Esophagus muscularis mucosa (tissue), 4 donors: ENCODE measurements at places on chromosomes 16 and 17. TPM values are rescaled to one million over a fixed set of nuclear protein-coding genes. Genes with fewer than 3 reads are reported as not detected.

The DNAH2 gene
- total RNA-seq = 0.06 TPM

DNA sequence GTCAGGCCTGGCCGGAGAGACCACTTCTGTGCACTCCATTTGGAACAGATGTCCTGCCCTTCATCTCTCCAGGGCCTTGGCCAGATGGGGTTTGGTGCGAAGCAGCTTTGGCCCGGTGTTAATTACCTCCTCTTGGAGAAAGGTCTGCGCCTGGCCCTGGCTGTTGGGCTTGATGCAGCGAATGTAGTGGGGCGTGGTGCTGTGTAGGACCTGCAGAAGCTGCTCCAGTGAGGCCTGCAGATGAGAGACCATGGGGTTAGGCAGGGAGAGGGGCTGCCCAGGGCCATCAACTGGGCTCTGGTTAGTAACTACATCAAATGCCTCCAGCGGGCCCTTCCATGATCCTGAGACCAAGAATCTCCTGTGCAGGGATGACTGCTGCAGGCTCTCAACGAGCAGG lies 18.7 kb downstream of the ZNHIT3 start:
- no peak for DNase-seq

The KRT12 gene
- total RNA-seq = not detected

DNA sequence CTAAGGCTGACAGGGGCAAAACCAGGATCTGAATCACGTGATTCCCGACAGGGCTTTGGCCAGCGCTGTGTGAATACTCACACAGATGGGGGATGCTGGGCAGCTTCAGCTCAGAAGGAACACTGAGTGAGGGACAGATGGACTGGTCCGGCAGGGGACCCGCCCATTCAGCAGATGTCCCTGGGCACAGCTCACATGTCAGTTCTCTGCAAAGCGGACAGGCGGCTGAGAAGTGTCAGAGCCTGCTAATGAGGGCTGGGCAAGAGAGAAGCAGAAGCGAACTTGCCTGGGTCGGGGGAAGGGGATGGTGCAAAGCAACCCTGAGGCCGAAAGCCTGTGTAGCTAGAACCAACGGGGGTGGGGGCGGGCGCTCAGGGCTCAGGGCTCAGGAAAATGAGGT lies 11.9 kb upstream of the GLIS2 start:
- no peak for DNase-seq

- no peak for DNase-seq
Measured at GRCh38 chr17:75827308-75828075, 16.7 kb downstream of the UNC13D start.

The RAB11FIP4 gene
- 2.3 TPM for total RNA-seq

- DNase-seq = no peak
Measured at GRCh38 chr16:2830355-2830695, 222 bp downstream of the ZG16B start.

The TPPP3 gene
- 38.2 TPM for total RNA-seq

The GUCY2D gene
- total RNA-seq = not detected

The PITPNM3 gene
- total RNA-seq = 93.2 TPM

DNA sequence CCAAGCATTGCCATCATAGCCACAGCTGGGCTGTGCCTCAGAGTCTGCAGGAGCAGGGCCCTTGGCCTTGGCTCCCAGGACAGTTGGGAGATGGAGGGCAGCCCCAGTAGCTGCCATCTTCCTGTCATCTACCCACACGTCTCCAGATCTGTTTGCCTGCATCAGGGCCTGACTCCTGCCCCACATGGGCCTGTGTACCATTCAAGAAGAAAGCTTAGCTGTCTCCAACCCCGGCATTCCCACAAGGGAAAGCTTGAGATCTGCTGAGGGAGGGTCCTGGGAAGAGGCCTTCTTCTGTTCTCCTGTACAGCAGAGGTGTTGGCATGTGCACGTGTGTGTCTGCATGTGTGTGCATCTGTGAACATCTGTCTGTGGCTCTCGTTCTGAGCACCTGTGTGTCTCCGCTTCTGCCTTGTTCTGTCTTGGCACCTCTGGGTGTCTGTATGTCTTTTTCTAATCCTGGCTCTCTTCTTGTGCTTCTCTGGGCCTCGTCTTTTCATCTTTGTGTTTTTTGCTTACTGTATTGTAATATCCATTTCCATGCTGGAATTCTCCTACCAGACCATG lies 122.2 kb downstream of the MRM1 start:
- DNase-seq = no peak

The HSBP1 gene
- total RNA-seq = 12.0 TPM

GRCh38 chr16:736936-737481 lies 3.8 kb downstream of the CIAO3 start:
- DNase-seq = no peak

- no peak for DNase-seq
Measured at GRCh38 chr16:926715-927114, 44.1 kb downstream of the LMF1 start.

The KRTAP4-4 gene
- not detected for total RNA-seq

The TUBD1 gene
- total RNA-seq = 10.4 TPM

DNA sequence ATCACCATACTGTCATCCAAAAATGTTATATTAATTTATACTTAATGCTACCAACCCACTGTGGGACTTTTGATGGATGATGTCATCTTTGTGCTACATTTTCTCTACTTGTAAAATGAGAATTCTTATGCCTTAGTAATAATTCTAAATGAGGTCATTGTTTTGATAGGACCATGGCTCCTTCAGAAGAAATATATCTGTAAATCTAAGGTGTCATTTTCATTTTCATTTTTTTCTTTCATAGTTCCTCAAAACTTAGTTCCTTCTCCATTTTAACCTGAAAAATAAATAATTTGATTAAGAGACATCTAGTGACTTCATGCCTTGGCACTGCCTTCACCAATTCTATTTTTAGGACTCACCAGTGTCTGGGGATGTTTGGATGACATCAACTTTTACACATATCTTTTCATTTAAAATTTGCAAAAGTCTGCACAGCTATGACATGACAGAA lies 48.7 kb downstream of the GPRC5B start:
- DNase-seq = no peak

The CCNF gene
- 1.2 TPM for total RNA-seq

The NLRC3 gene
- total RNA-seq = 0.91 TPM

DNA sequence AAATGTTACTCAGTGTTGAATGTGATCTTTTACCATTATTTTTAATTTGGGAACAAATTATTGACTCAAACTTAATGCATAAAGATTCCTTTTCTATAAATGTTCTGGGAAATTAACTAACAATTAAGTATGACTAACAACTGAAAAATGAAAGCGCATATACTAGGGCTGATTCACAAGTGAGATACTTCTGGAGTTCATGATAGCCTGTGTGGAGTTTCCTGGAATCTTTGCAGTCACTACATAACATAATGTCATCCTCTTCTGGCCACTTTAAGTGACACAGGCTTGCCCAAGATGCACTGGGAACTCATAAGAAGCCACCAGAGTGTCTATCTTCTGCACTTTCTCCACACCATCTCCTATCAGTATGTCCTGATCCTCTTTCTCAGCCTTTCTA lies 450.3 kb upstream of the CDH11 start:
- no peak for DNase-seq

DNA sequence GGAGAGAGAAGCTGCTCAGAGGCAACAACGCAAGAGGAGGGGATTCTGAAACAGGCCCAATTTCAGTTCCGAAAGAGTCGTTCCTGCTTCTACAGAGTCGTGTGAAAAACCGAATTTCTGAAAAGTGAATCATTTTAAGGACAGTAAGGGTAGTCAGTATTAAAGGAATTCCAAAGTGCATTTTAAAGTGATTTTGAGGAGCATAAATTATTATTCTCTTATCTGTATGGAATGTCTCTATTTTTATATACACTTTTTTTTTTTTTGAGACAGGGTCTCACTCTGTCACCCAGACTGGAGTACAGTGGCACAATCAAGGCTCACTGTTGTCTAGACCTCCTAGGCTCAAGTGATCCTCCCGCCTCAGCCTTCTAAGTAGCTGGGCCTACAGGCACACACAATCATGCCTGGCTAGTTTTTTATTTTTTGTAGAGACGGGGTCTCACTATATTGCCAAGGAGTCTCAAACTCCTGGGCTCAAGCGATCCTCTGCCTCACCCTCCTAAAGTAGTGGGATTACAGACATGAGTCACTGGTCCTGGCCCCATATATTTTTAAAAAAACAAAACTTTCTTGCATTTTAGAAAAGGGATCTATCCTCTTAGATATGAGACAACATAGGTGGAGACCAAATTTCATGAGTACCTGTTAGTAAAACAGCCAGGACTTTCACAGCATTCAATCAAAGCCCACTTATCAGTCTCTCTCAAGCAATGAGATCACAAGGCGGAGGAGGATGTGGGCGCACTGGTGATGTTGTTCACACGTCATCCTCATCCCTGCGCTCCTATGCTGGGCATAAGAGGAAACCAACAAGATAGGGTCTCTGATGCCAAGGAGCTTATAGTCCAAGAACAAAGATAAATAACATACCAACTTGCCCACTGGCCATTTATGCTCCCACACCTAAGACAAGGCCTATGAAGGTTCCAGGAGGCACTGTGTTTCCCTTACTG lies 53.2 kb downstream of the SMG6 start:
- no peak for DNase-seq

GRCh38 chr16:2528161-2529060 lies 2.8 kb downstream of the CEMP1 start:
- no peak for DNase-seq

GRCh38 chr17:74547736-74548135 lies 1.8 kb upstream of the CD300C start:
- no peak for DNase-seq

DNA sequence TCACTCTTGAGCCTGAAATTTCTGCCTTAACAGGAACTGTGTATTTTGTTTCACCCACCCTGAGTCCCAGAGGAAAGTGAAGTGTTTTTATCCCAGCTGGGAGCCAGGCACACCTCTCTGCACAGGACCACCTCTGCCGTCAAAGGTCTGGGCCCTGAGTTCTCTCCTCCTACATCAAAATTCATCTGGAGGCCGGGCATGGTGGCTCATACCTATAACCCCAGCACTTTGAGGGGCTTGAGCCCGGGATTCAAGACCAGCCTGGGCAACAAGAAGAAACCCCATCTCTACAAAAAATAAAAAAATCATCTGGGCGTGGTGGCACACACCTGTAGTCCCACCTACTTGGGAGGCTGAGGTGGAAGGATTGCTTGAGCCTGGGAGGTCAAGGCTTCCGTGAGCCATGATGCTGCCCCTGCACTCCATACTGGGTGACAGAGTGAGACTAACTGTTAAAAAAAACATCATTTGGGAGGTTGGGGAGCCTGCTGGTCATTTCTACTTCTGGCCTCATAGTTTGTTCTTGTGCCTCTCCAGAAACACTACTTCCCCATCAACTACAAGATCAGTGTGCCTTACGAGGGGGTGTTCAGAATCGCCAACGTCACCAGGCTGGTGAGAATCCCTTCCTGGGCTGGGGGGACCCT lies 9.8 kb downstream of the IL34 start:
- DNase-seq = no peak

DNA sequence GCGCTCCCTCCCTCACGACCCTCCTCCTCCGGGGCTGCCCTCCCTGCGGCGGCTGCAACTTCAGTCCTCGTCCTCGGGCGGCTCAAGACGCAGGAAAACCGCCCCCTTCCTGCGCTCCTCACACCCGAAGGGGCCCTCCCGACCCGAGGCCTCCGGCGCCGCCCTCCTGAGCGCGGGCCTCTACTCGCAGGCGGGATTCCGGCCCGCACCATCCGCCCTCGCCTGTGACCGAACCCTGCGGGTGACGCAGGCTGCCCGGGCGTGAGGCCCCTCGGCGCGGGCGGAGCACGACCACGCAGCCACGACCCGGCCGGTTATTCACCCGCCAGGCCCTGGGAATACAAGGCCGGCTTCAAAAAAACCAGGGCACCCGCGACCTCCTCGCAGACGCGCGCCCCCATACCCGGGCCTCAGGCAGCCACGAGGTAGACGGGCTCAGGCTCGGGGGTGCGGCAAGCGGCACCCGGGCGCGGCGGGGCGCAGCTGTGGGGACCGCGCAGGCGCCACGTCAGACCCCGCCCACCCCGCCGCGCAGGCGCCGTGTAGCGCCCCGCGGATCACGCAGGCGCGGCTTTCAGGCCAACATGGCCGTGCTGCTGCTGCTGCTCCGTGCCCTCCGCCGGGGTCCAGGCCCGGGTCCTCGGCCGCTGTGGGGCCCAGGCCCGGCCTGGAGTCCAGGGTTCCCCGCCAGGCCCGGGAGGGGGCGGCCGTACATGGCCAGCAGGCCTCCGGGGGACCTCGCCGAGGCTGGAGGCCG lies at the start of gene SPG7:
SPG7 (plus strand) TSS at position 570 of the 757 bp plus-strand sequence; CDS start at position 585, 15 bp downstream.
- peak; percentile 95 for DNase-seq

DNA sequence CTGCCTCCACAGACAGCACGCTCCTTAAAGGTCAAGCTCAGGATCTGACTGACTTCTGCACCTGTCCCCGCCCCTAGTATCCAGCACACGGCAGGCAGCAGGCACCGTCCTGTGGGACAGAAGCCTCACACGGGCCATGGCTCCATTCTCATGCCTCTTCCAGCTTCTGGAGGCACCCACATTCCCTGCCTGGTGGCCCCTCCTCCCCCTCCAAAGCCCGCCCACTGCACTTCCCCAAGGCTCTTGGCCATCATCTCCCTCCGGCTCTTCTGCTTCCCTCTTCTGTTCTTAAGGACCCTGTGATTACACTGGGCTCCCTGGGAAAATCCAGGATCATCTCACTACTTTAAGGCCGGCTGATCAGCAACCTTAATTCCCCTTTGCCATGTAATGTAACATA lies 3.5 kb downstream of the CANT1 start:
- no peak for DNase-seq

GRCh38 chr16:88549671-88550245 lies 20.4 kb upstream of the ZC3H18 start:
- DNase-seq = no peak

The MYCBPAP gene
- total RNA-seq = 1.2 TPM

- no peak for DNase-seq
Measured at GRCh38 chr16:3095869-3096268, 3.2 kb downstream of the ZSCAN10 start.

The TBX4 gene
- total RNA-seq = not detected

DNA sequence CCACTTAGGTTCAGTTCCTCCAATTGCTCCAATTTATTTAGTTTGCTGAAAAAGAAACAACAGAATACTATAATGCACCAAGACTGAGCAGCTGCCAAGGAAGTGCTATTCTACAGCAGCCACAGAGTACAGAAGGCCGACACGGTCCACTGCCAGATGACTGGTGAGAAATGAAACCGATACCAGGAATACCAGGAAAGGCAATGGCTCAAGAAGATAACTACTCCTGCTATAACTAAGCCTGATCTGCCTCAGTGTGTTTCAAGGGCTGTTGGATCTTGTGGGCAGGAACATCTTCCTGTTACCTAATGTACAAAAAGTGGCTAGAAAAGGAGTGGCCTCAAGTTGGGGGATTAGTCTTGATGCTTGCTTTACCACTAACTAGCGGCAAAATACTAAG lies 32.8 kb downstream of the MARVELD3 start:
- no peak for DNase-seq

GRCh38 chr16:7161891-7162290 lies 170.8 kb upstream of the RBFOX1 start:
- DNase-seq = no peak

DNA sequence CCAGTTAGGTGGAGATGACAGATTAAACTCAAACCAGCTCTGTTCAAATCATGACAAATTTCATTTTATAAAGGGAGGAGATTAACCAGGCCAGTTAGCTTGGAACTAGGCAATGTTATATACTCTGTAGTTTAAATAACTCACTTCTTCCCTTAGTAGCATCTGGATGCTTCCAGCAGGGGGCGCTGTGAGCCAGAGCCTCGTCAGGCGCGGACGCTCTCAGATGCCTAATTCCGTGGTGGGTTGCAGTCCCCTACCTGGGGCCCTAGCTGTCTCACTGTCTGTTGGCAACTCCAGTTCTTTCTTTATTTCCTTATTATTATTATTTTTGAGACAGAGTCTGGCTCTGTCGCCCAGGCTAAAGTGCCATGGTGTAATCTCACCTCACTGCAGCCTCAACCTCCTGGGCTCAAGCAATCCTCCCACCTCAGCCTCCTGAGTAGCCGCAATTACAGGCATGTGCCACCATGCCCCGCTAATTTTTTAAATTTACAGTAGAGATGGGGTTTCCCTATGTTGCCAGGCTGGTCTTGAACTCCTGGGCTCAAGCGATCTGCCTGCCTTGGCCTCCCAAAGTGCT lies 17.3 kb upstream of the WFDC1 start:
- no peak for DNase-seq
